ENCODE measurements at places on chromosomes 12 and 14.

GRCh38 chr12:45336331-45336730 is 120.4 kb downstream of the ANO6 start:
- DNase-seq, result no peak

- no peak for DNase-seq
Observed at GRCh38 chr14:58395562-58395811, 243 bp upstream of the TOMM20L start.

- DNase-seq, result no peak
Observed at GRCh38 chr12:2609020-2609419, 185.8 kb upstream of the FKBP4 start.

DNA sequence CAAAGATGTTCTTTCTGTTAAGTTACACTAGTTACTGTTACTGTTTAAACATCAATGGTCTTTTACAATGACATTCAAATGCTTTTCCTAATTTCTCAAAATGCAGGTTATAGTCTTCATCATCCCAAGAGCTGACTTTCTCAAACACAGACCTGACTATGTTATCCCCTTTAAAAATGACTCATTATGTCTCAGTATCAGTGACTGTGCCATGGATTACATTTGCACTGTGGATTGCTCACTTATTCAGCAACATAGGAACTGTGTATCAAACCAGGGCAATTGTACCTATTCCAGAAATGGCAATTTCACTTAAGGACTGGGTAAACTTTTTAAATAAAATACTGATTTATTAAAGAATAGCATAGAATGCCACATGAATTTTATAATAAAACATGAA is 630.2 kb upstream of the NOVA1 start:
- no peak for DNase-seq

GRCh38 chr12:13197526-13198143 is 1.1 kb downstream of the EMP1 start:
- DNase-seq, result no peak

GRCh38 chr12:106213662-106214061 is 34.2 kb downstream of the CKAP4 start:
- no peak for DNase-seq

DNA sequence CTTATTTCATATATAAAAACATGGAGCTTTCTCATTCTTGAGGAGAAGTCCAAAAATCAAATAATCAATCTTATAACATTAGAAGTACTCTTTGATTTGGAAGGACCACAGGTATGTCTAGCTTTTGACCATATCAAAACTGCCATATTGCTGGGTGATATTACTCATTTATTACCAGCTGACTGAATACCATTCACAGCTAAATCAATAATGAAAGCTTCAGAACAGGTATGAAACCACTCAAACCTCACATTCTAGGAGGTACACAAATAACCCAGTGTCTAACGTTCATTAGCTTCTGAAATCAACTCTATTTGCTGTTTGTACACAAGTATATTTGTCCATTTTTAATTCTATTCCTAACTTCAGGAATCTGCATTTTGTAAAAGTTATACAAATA is 16.8 kb upstream of the CCDC91 start:
- DNase-seq, result no peak

DNA sequence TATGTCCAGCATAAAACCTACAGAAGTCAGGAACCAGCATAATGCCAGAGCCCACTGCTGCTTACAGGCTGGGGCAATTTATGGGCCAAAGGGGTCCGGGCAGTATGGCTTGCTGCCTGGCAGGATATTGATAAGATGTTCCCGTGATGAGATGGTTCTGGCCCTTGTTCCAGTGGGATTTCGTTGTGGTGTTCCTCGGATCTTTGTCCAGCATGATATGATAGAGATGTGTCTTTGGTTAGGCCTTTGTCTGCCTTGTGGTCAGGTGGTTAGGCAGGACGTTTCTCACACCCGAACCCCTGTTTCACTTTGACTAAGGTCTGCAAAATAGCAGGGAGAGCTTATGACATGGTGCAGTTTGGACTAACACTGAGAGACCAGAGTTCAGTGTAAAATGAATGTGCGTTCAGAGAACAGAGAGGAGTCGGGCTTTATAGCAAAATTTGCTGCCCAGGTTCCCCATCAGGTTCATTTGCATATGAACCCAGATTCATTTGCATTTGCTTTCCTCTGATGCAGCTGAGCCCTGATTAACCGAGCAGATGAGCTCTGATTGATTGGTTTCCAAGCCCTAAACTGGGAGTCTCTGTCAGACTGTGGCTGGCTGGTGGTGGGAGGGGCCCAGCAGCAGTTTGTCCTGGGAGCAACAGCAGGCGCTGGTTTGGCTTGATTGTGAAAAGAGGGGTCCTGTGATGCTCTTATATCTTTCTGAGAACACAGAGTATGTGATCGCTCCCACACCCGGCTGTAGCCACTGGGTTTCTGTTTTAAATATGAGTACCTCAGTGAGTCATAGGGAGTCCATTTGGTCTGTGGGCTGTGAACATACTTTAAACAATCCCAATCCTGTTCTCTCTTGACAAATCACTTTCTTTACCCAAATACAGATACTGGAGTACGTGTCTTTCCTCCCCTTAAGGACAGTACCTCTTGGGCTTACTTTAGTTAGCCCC is 156.3 kb upstream of the PZP start:
- peak; percentile 16 for DNase-seq

GRCh38 chr14:87052646-87053225 is 940.2 kb downstream of the GALC start:
- DNase-seq, result no peak

DNA sequence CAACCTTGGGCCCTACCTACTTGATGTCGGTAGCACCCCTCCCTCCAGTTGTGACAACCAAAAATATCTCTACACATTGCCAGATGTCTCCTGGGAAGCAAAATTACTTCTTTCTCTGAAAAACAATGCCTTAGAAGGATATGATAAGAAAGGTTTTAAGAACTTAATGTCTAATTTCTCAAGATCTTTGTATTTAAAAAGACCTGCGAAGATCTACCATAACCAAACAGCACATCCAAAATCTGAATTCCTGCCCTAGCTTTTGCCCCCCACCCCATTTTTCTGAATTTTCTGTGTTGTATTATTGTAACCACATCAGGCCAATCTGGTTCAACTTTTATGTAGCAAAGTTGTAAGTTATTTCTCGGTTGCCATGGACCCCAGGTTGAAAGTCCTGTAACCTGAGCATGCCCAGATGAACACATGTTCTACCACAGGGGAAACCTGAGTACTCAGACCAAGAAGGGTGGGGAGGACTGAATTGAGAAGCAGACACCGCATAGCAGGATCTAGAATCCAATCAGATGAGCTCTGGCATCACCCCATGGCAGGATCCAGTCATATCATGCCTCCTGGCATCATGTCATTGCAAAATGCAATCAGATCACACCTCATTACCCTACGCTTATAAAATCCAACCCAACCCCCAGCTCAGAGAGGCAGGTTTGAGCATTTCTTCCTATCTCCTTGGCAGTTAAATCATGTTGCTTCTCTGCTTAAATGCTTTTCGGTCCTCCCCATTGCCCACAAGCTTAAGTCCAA is 8.7 kb downstream of the TMEM253 start:
- no peak for DNase-seq

DNA sequence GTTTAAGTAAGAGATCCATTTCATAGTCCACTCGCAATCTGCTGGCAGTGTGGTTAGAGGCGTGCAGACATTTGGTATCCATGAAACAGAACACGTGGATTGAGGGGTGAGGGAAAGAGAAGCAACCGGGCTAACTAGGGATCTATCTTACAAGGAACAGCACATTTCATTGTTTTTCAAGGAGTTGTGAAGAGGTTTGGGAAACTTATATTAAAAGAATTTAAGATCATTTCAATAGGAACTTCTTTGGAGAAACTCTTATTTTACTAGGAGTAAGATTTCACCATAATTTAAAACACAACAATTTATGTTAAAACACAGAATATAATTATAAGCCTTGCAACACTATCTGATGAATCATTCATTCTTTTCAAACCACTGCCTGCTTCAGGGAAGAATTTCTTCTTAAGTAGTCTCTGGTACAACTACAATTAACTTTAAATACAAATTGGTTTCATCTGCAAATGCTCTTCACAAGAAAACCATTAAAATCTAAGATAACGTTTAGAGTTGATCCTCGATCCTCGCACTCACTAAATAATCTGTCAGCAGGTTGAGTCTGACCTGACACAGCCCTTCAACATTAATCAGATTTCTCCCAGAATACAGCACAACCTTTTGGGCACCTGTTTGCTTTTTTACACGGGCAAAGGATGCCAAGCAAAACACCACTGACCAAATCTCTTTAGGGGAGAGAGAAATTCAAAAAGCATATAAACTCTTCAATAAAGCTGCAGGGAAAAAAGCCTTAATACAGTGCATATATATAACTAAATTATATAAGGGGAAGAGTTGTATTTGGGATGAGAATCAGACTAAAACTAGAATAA is 27.3 kb downstream of the PPTC7 start:
- no peak for DNase-seq

GRCh38 chr14:99242816-99243721 is 28.9 kb downstream of the BCL11B start:
- no peak for DNase-seq

DNA sequence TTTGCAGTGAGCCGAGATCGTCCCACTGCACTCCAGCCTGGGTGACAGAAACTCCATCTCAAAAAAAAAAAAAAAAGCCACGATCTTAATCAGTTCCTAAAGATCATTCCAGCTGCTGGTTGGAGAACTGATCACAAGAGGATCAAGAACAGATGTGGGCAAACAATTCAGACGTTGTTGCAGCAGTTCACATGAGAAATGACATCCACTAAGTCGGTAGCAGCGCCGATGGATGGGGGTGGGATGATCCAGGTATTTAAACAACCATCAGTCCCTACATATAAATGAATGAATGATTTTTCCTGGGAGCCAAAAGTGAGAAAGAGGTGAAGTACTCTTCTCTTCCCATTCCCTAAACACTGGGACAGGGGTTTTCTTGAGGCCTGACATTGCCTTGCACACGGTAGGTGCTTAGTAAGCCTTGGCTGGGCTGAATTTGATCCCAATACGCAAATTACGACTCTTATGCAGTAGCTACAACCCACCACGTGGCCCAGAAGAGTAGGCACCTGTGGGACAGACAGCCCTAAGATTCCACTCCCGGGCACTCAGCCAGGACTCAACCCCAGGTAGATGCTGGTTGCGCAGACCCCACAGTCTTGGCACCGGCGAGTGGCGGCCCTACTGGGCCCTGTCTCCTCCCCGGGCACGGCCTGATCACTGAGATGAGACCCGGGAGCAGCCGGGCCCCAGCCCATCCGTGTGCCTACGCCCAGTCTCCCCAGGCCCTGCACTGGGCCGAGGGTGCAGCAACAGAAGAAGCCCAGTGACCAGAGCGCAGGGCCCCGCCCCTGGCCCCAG is 565 bp downstream of the SPRYD3 start:
- no peak for DNase-seq

DNA sequence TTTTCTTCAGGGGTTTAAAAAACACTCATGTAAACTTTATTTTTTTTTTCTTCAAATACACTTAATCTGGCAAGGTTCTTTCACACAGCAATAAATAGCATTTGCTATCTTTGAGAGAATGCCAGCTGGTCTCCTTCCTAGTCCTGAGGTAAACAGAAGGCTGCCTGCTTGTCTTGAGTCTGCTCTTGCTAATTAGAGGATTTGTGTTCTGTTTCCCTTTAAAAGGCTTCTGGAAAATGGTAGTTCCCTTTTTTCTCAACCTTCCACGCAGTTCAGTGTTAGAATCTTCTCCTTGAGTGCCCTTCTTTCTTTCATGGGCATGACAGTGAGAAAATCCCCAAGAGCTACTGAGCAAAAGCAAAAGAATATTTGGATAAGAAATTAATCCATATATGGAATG is 92.3 kb upstream of the DCN start:
- no peak for DNase-seq

DNA sequence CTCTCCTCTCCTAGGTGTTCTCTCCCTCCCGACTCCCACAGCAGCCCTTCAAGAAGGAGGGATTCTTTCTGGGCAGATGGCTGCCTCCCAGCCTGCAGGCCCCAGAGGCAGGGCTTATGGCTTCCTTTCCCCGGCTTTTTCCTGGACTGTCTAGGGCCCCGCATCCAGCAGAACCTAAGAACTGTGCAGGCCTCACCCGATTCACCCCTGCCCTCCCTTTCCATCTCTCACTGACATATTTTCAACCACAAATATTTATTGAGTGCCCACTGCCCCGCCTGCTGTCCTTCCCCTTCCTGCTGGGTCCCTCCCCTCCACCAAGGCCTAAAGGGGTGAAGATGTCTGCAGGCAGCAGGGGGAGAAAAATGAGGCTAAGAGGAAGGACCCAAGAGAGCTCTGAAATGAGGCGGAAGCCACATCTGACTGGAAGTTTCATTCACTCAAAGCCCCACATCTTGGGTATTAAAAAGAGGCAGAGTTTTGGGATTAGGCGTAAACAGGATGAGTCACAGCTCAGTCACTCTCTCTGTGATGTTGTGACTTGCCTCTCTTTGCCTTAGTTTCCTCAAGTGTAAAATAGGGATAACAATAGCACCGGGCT is 2.9 kb downstream of the SCNN1A start:
- DNase-seq, result no peak

GRCh38 chr14:35159742-35160409 is 37.5 kb downstream of the PRORP start:
- DNase-seq, result no peak

- DNase-seq, result no peak
Observed at GRCh38 chr14:89190765-89191513, 226.1 kb downstream of the FOXN3 start.

DNA sequence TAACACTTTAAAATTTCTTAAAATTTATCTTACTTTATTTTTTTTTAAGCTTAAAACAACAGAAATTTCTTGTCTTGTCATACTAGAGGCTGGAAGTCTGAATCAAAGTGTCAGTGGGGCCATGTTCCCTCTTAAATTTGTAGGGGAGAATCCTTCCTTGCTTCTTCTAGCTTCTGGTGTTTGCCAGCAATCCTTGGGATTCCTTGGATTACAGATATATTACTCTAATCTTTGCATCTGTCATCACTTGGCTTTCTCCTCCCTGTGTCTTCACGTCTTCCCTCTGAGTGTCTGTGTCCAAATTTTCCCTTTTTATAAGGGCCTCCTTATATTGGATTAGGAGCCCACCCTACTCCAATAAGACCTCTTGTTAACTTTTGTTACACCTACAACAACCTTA is 135.6 kb upstream of the PTPRB start:
- DNase-seq, result no peak
